GM12864 (cell line): ENCODE measurements at places on chromosomes 5 and 9.

GRCh38 chr9:91921371-91921770, 28.7 kb downstream of the ROR2 start:
- DNase-seq: no peak

- no peak for DNase-seq
Observed at GRCh38 chr9:133372144-133372543, 3.7 kb downstream of the SURF4 start.

GRCh38 chr5:81239613-81240012, 6.5 kb downstream of the CKMT2 start:
- no peak for DNase-seq

- no peak for DNase-seq
Observed at GRCh38 chr5:2138896-2139295, 256.2 kb upstream of the IRX4 start.

GRCh38 chr9:91315191-91315590, 46.5 kb downstream of the AUH start:
- DNase-seq: no peak
